ENCODE measurements at places on chromosomes 3 and 15. TPM values are rescaled to one million over a fixed set of nuclear protein-coding genes. Genes with fewer than 3 reads are reported as not detected.

- no peak for DNase-seq
Observed at GRCh38 chr15:101491734-101492640, 2.5 kb upstream of the PCSK6 start.

Gene SNX4
- total RNA-seq: 72.5 TPM

GRCh38 chr3:66615643-66616301 lies 115.0 kb upstream of the LRIG1 start:
- DNase-seq: no peak

- DNase-seq: no peak
Observed at GRCh38 chr3:177787279-177788041, 590.2 kb upstream of the TBL1XR1 start.

- DNase-seq: peak; percentile 46
Observed at GRCh38 chr15:67172172-67172571, 82.3 kb downstream of the AAGAB start.

DNA sequence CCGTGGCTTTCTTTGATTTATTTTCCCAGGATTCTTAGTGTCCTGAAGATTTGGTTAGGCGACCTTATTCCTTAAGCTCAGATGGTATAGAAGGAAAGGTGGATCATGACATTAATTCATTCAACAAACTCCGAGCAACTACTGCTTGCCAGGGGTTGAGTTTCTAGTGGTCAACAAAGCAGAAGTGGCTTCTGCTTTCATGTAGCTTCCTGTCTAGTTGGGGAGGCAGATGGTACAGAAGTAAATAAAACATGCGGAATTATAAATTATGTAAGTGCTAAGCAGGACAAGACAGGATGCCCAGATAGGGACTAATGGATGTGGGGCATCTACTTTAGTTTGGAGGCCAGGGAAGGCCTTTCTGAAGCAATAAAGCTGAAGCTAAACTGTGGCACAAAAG lies 15.6 kb downstream of the EEFSEC start:
- no peak for DNase-seq

GRCh38 chr3:79361748-79362378 lies 405.9 kb downstream of the ROBO1 start:
- DNase-seq: peak; percentile 25

DNA sequence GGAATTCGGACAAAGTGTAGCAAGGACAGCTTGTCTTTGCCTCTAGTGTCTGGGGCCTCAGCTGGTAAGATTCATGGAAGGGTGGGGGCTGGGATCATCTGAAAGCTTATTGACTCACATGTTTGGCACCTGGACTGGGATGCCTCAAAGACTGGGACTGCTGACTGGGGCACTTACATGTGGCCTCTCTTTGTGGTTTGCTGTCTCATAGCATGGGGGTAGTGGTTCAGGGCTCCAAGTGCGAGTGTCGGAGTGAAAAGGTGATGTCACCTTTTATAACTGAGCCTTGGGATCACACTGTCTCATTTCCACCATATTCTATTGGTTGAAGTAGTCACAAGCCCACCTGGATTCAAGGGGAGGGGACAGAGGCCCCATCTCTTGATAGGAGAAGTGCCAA lies 6.8 kb downstream of the MFSD1 start:
- DNase-seq: peak; percentile 89

- DNase-seq: no peak
Observed at GRCh38 chr3:22938739-22939138, 264.4 kb upstream of the UBE2E2 start.

DNA sequence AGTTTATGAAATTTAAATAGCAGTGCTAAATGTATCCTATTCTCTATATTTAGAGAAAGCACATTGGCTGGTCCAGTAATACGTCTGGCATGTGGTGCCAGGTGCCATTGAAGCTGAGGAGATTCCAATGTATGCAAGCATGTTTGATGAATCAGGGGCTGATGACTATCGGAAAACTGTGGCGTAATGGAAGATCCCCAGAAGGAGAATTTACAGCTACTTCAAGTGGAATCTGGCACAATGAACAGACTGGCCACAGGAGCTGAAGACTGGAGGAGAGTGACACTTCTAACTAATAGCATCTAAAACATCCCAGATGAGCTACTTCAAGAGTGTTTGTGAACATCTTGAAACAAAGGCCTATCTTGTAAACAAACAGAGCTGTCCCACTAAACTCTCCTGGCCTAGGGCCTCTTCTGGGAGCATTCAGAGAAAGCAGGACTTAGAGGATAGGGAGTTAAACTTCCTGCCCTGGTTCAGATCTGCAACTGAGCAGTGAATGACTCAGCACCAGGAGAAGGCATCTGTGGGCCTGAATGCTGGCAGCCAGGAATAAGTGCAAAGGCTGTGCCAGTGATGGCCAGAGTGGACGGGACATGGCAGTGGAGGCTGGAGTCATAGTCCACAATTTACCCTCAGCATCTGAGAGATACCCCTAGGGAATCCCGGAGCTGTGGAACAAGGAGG lies 15.2 kb upstream of the ACTC1 start:
- DNase-seq: peak; percentile 57

Gene CCDC9B
- total RNA-seq: 5.4 TPM

DNA sequence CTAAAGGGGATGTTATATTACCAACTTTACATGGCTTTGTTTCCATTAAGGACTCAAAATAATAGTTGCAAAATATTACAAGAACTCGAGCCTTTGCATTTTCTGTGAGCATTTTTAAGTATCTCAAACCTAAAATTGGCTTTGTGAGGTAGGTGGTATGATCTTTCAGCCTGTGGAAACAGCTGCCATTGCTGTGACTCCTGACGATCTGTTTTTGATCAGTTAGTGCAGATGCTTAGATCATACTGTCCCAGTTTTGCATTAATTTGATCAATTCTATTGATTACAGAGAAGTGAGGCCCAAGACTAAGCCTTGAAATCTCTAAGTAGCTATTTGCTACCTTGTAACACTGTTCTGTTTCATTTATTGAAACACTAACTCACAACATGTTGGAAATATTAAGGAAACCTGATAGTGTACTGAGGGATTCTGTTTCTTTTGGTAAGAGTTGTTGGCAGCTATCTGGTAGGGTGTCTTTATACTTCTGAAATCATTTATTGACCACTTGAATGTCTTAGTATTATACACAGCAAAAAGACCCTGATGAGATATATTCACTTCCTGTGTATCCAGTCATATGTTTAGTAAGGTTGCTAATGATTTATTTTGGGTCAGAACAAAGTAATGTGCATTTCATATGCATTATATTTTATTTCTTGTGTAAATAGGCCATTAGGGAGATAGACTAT lies 14.8 kb downstream of the SKIL start:
- DNase-seq: no peak
